GM04503 (cell line): ENCODE measurements at places on chromosomes 4 and X.

DNA sequence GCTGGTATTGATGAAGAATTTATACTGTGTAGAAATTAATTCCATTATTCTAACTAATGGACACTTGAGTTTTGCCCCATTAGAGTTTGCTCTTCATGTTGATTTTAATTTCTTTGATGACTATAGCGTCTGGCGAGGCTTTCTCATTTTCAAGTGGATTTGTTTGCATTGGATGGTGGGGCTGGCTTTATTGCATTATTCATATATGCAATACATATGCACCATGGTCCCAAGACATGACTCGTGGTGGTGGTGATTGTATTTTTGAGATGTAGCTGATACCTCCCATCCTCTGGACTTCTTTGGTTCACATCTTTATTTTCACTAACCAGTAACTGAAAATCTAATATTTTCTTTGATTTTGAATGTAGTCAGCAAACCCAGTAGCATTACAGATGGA is 39.8 kb downstream of the PTTG2 start:
- DNase-seq: no peak

DNA sequence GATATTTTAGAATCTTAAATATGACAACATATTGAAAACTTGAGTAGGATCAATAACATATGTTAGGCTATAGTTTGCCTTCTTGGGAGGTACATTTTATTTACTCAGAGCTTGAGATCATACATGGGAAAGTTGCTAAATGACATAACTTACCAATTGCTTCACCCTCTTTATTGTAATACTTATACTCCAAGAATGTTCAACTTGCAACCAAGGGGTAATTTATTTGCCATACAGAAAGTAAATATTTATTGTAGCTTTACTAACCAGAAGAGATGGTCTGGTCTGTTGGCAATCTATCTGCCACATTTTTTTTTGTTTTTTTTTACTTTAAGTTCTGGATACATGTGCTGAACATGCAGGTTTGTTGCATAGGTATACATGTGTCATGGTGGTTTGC is 426.6 kb downstream of the ARHGAP24 start:
- DNase-seq: peak; percentile 37

DNA sequence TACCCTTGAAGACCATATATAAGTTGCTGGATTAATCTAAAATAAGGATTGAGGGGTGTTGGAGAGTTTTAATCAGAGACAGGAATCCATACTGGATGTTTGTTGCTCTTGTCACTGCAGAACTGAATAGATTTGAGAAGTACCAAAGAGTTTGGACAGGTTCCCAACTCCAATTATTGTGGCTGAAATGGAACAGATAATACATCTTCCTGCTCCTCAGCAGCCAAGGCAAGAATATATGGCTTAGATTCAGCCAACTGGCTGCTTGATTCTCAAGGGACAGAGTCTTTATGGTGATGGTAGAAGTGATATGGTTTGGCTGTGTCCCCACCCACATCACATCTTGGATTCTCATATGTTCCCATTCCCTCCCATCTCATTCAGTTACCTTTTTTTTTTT is 97.0 kb upstream of the PDHA2 start:
- DNase-seq: no peak

- DNase-seq: no peak
Measured at GRCh38 chr4:101239665-101240064, 107.7 kb downstream of the PPP3CA start.

- DNase-seq: no peak
Measured at GRCh38 chrX:77160301-77160700, 286.9 kb upstream of the FGF16 start.

- DNase-seq: no peak
Measured at GRCh38 chrX:155967653-155968325, 29.7 kb upstream of the IL9R start.

DNA sequence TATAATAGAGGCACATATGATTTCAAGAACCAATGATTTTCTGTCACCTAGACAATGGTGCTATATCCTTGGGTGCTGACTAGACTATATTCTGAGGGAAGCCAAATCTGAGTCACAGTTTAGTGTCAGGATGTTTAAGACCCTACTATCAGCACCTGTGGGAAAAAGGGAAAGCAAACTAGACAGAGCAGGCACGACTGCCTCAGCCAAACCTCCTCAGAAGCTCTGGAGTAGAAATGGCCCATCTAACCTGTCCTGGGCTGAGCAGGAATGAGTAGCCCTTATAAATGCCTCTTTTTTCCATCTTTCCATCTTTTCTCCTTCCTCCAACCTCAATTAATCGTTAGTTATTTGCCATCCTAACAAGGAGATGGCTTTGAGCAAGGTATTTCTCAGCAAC is 80.4 kb upstream of the TECRL start:
- DNase-seq: no peak

- no peak for DNase-seq
Measured at GRCh38 chr4:154044742-154045485, 256.0 kb upstream of the SFRP2 start.

DNA sequence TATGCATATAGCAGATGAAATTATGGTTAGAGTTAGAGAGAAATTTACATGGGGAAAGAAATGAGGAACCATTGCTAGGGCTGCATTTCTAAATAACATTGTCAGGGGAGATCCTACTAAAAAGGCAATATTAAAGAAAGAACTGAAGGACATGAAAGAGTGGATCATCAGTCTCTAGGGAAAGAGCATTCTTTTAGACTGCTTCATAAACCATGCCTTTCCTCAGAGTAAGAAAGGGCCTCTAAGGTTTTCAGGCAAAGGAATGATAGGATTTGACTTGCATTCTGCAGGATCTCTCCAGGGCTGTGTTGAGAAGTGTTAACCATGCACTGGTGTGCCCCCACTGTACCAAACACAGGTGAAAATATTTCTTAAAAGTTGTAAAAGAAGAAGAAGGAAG is 385.4 kb upstream of the MAD2L1 start:
- peak; percentile 6 for DNase-seq

- DNase-seq: no peak
Measured at GRCh38 chrX:134634691-134635090, 23.6 kb downstream of the PLAC1 start.

- DNase-seq: peak; percentile 11
Measured at GRCh38 chrX:139559383-139560042, 29.0 kb downstream of the F9 start.
